IPS DF 19.7 (cell line): ENCODE measurements at places on chromosomes 11 and 22.
A peak's percentile ranks its signal among the peaks of the same experiment; 100 is the strongest.

DNA sequence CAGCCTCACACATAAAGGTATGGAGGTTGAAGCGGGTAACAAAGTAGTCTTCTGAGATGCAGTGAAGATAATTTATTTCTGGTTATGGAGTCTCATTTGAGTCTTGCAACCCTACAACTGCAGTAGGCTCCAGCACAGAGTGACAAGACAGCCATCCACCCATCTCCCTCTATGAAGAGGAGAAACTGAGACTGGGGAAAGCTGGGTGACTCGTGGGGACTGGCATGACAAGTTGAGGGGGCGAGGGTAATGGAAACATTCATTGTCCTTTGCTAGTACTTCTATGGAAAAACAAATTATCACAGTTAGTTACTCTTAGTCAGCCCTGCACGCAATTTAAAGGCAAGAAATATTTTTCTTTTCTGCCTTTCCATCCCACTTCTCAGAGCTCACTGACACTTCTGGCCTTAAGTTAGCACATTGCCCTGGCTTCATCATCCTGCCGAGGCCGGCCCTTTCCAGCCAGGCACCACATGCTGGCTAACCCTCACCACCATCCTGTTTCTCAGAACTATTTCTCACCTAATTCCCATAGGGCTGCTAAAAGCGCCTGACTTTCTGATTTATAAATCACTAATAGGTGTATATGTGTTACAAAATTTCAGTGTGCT, 361.1 kb downstream of the ETS1 start:
- DNase-seq: no peak

GRCh38 chr11:16352707-16353106, 3.6 kb downstream of the SOX6 start:
- DNase-seq: no peak

- DNase-seq: no peak
Measured at GRCh38 chr11:35260342-35260985, 121.5 kb downstream of the CD44 start.

GRCh38 chr11:130787092-130787616, 129.1 kb downstream of the SNX19 start:
- no peak for DNase-seq

GRCh38 chr11:47510209-47510608, 42.7 kb downstream of the CELF1 start:
- no peak for DNase-seq

- no peak for DNase-seq
Measured at GRCh38 chr22:39915295-39915726, 14.4 kb downstream of the GRAP2 start.

GRCh38 chr11:102510439-102511135, 20.0 kb downstream of the MMP7 start:
- no peak for DNase-seq

GRCh38 chr11:124799348-124800225, 619 bp downstream of the MSANTD2 start:
- DNase-seq: no peak

GRCh38 chr11:70399681-70400112, 1.4 kb downstream of the CTTN start:
- no peak for DNase-seq

DNA sequence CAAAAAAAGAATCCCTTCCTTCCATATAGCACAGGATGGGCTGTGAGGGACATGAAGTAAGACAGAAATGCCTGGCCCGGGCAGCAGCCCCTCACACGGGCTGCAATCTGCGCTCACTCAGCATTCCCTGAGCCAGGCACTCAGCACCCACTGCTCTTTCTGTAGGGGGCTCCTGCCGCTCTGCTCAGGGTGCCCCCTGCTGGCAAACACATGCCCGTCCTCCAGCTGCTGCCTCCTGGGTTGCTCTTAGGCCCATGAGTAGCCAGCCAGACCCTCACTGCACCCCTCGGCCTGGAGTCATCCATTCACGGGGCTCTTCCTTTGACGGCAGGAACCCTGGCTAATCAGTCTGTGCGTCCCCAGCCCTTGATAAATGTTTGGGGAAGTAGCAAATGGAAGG, 6.9 kb downstream of the MCAT start:
- no peak for DNase-seq

- DNase-seq: no peak
Measured at GRCh38 chr11:112792070-112792469, 169.2 kb upstream of the NCAM1 start.

DNA sequence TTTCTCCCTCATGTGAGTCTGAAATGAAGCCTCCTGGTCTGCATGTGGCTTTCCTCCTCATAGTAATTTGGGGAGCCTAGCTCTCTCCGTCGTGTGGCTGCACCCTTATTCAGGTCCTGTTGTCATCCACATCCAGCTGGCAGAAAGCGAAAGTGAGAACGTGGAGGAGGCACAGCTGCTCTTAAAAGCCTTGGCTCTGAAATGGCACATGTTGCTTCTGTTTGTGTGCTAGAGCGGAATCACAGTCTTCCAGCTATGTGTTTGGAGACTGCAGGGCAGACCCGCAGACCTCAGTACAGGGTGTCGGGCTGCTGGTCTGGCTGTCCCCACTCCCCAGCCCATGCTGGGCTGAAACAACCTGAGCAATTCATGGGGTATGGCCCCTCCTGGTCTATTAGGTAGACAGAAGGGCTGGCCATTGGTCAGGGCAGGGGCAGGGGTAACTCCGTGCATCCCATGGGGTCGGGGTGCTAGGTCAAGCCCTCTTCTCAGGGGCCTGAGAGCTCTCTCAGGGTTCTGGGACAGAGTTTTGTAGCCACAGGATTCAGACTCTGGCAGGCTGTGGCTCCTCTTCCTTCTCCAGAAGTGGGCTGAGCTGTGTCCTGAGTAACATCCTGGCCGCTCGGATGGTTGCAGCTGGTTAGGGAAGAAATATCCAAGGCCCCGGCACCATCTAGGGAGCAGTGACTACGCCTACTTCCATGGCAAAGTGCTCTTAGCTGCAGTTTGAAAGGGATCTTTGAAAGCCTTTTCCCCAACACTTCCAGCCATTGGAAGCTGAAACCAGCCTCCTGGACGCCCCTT, 50.6 kb downstream of the C11orf96 start:
- DNase-seq: no peak

DNA sequence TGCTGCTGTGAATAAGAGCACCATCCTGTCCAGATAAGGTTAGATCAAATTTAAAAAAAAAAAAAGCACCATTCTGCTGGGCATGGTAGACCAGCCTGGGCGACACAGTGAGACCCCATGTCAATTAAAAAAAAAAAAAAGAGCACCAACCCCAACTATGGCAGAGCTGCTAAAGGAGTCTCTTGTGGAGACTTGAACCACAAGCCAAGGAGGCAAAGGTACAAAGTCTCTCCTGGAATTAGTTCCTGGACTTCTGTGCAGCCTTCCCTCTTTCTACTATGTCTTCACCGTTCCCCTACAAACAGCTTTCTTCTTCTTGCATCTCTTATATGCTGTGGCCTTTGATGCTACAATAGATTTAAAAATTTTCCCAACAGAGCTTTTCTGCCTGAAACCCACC, 1.3 kb downstream of the PIK3C2A start:
- no peak for DNase-seq

DNA sequence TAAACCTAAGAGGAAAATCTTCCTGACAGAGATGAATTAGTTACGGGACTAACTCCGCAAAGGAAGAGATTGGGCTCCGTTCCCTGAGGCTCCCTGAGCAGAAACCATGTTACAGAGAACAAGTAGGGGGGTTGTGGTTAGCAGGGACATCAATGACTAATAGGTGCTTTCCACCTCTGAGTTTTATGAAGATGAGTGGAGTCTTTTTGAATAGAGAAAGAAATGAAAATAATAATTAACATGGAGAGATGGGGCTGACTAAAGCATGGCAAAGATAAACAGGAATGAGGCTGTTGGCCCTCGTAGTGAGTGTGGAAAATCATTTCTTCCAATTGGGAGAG, 47.5 kb upstream of the PICALM start:
- no peak for DNase-seq

- no peak for DNase-seq
Measured at GRCh38 chr11:47161890-47162289, 14.8 kb downstream of the ARFGAP2 start.

DNA sequence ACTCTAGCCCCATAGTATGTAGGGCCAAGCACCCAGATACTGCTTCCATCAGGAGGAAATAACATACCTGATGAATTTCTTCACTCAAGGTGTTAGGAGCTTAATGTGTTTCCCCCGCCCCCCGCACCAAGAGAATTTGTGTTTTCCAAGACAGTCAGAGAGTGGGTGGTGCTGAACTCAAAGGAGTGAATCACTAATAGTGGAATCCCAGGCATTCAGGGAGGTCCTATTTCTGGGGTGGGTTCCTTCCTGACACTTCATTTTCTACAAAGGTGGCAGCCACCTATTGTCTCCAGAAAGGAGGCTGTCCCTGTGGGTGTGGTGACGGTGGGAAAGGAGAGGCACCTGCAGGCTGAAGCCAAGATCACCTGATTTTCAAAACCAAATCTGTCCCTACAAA, 50.8 kb upstream of the ELF5 start:
- DNase-seq: peak; percentile 28

DNA sequence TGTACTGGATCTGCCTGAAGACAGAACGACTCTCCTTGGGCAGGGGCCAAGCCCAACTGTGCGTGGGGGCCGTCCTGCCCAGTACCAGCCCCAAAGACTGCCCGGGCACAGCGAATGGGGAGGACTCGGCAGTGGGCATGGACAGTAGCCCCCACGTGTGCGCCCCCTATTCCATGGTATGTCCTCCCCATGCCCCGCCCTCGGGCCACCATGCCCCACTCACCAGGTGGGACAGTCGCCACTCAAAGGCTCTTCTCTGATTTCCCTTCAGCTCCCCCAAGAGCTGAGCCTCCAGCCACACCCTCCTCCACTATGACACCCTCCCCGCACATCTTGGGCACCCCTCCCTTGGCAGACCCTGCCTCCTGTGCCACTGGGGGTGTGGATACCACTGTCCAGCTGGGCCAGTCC, 43.5 kb downstream of the GNB1L start:
- no peak for DNase-seq

- DNase-seq: peak; percentile 72
Measured at GRCh38 chr11:69044111-69045013, 4.4 kb upstream of the TPCN2 start.

DNA sequence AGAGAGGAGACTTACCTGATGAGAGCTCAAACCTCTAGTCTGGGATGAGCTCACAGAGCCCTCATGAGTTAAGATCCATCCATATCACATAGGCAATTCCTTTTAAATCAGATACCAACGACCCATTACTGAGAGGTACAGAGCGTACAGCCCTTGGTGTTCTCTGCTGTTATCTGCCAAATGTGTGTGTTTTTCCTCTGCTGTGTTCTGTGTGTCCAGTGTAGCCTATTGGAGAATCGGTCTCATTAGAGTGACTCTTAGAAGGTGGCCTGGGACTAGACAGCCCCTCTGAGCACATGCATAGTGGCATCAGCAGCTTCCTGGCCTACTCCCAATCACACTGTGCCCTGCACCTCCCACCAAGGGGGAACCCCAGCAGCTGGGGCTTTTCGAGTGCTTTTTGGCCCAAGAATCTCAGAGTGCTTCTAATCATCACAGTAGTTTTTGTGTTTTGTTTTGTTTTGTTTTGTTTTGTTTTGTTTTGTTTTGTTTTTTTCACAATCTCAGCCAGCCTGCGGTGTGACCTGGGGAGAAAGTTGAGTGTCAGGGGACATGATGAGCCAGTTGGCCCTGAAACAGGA, 25.4 kb downstream of the TP53AIP1 start:
- DNase-seq: no peak

DNA sequence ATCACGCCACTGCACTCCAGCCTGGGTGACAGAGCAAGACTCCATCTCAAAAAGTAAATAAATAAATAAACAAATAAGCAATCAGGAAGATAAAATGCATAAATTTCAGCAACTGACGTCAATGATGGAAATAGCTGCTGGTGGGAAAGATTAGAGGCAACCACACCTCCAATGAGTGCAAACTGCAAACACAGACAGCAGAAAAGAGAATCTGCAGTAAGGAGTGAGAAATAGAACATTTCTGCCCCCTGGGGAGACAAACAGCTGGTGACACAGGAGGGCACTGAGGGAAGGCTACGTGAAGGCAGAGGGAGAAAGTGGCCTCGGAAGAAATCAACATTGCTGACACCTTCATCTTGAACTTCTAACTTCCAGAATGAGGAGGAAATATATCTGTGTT, 6.5 kb downstream of the PI4KA start:
- DNase-seq: no peak

- no peak for DNase-seq
Measured at GRCh38 chr11:7307836-7308235, 56.1 kb downstream of the SYT9 start.

- no peak for DNase-seq
Measured at GRCh38 chr11:109730669-109731068, 308.7 kb downstream of the C11orf87 start.

GRCh38 chr22:27149921-27150543, 492.6 kb downstream of the MIAT start:
- DNase-seq: no peak

DNA sequence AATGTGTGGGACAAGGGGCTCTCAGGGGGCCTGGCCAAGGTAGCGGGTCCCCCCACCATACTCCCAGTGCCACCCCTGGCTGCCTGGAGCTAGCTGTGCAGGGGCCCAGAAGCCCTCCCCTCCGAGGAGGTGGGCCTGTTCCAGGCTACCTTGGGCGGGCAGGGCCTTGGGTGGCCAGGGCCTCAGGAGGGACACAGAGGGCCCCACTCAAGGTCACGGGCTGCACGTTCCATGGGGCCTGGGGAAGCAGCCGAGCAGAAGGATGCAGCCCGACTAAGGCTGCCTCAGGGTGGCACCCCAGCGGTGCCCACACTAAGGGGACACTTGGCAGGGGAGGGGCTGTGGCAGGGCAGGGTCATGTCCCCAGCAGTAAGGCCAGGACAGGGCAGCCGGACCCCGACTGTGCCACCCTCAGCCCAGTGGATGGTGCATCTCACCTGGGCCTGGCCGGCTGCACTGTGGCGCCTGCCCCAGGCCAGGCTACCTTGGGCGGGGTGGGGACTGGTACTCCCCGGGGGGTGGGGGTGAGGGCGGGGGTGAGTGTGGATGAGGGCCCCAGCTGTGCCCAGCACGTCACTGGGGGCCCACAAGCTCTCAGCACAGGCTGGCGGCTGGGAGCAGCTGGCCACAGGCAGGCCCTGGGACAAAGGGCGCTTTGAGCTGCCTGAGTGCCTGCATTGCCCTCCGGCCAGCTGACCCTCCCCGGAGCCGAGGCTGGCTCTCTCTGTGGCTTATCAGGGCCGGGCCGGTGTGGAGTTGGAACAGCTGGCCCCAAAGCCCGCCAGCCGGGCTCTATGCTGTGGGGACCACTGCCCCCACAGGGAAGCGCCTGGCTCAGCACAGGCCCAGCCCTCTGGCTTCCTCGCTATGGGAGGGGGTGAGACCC, 117.1 kb downstream of the KCNQ1 start:
- no peak for DNase-seq

DNA sequence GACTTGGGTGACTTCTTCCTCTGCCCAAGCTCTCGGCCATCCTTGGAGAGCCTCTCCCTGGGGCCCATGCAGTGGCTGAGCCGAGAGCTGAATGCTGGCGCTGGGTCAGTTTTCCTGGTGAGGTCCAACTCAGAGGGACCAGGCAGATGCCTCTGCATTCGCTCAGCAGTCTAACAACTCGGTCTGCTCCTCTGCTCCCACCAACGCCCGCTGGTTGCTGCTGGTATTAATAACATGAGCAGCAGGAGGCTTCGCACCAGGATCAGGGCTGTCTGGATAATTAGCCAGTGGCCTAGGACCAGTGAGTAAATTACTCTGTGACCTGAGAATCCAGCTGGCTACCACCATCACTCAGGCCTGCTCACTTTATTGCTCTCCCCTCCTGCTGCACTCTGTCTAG, 77.7 kb upstream of the FAM181B start:
- DNase-seq: no peak

- DNase-seq: no peak
Measured at GRCh38 chr11:82895437-82896091, 4.7 kb downstream of the PRCP start.

- DNase-seq: no peak
Measured at GRCh38 chr11:77467993-77468392, 5.9 kb downstream of the PAK1 start.

GRCh38 chr11:72805216-72805615, 9.0 kb upstream of the ATG16L2 start:
- no peak for DNase-seq
